Left ventricle myocardium superior (tissue), 1 donor: ENCODE measurements at places on chromosomes 6 and 20.

- no peak for DNase-seq
Measured at GRCh38 chr20:51634257-51634656, 91.7 kb upstream of the NFATC2 start.

DNA sequence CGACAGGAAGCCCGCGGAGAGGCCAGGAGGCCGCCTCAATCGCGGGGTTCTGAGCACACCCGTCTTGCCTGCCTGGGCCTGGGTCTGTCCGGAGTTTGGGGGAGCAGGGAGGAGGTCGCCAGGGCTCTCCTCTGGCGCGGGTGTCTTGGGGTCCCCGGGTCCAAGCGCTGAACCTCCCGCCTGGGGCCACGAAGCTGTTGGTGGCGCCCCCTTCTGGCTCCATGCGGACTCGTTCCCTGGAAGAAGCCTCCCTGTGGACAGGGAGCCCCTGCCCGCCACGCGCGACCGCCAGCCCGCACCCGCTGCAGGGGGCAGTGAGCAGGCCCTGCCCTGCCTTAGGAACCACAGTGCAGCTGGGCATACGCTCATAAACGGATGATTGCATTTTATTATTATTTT, 44.7 kb downstream of the MCUR1 start:
- DNase-seq, result no peak

GRCh38 chr20:48879612-48880245, 41.8 kb upstream of the ARFGEF2 start:
- DNase-seq, result peak; percentile 44

- DNase-seq, result no peak
Measured at GRCh38 chr6:98384801-98385200, 449.6 kb upstream of the POU3F2 start.

DNA sequence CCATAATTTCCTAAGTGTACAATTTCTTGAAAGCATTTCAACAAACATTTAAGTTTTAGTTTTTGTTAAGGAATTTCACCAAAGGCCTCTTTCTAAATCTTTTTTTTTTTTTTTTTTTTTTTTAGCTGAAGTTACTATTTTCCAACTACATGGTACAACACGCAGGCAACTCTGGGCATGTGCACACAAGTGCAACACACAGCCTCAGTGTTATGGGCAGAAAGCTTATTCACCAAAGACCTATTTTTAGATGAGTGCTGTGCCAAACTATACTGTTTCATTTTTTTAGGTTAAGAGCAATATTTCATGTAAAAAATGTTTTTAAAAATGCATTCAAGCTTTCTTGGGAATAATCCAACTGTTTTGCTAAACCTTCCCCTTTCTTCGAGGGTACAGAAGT, 42.0 kb upstream of the MAP3K4 start:
- no peak for DNase-seq

DNA sequence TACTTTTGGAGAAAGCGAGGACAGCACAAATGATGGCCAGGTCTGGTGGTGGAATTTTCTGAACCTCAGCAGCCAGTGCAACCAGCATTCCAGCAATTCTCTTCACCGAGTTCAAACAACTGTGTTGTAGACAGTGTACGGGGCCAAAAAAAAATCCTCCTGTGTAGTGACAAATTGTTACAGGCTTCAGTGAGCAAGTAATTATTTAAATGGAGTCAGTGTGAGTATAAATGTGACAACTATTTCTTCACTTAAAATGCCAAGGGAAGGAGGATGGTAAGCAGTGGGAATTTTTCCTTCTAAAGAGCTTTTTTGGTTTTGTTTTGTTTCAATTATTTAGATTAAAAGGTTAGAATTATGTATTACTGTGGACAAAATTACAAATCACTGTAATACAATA, 154.1 kb downstream of the TMEM242 start:
- no peak for DNase-seq

DNA sequence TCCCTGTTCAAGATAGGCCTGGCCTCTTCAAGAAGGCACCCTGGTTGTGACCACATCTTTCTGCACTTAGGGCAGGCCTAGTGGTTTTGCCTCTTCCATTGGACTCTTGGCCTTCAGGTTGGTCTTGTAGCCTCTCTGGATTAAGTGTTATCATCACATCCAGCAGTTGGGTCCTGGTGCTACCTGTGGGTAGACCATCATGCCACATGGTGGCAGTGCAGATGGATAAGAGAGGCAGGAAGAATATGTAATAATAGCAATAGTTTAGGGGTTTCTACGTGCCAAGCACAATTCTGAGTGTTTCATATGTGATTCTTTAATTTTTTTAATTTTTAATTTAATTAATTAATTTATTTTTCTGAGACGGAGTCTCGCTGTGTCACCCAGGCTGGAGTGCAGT, 28.5 kb upstream of the SNRPB2 start:
- no peak for DNase-seq

- no peak for DNase-seq
Measured at GRCh38 chr6:169099411-169100202, 154.0 kb downstream of the THBS2 start.

DNA sequence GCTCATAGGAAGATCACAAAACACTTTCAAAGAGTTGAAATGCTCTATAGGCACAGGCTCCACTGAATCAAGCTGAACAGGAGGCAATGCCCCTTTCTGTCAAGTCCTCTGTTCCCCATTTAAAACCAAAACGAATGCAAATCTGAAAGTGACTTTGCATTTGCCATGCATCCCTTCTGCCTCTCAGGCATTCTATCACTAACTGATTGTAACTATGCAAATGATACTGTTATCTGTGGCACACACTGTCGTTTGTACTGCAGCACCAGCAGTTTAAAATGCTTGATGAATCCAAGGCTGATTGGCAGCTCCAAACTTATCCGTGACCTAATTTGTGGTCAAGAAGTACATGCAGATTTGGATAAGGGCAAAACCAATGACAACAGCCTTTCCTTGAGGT, 1067.5 kb upstream of the MAP3K7 start:
- DNase-seq, result no peak

DNA sequence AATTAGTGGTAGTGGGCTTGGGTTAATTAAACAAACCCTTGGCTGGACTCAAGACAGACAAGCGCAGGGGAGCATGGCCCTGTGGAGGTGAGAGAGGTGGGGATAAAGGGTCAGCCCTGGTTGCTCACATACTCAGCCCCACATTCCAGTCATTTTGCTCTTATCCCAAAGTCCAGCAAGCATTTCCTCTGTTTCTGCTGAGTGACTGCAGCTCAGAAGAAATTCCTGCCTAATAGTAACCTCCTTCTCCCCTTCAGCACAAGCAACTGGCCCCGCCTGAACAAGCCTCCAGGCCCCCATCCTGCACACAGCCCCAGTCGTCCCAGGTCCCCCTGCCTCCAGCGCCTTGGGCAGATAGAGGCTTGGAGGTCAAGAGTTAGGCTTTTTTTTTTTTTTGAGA, 3.6 kb upstream of the TFEB start:
- peak; percentile 9 for DNase-seq

DNA sequence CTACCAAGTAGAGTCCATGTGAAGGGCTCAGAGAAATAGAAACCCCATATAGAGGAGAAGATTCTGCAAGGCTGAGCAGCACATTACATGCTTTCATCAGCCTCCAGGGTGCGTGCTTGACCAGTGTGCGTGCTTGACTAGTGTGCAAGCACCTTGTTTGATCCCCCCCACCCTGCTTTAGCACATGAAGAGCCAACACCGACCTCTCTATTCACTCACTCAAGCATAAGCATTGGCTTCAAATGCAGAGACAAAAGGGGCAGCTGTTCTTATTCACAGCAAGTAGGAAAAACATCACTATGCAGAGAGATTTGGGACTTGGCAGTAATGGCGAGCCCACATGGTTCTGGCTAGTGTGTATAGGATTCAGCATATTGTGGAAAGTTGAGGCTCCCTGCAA, 278.7 kb upstream of the RNF217 start:
- DNase-seq, result no peak

- no peak for DNase-seq
Measured at GRCh38 chr6:159249752-159250151, 80.6 kb downstream of the FNDC1 start.

DNA sequence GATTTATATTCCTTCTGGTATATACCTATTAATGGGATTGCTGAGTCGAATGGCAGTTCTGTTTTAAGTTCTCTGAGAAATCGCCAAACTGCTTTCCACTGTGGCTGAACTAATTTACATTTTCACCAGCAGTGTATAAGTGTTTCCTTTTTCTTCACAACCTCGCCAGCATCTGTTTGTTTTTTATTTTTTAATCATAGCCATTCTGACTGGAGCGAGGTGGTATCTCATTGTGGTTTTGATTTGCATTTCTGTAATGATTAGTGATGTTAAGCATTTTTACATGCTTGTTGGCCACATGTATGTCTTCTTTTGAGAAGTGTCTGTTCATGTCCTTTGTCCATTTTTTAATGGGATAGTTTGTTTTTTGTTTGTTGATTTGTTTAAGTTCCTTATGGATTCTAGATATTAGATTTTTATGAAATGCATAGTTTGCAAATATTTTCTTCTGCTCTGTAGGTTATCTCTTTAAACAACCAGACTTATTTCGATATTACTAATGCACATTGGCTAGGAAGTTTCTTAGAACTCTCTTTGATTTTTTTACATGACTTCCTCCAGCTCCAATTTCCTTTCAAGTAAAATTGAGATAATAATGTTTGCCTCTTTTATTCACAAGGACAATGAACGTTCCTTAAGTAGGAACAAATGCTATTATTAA, 12.2 kb upstream of the VNN1 start:
- DNase-seq, result no peak

DNA sequence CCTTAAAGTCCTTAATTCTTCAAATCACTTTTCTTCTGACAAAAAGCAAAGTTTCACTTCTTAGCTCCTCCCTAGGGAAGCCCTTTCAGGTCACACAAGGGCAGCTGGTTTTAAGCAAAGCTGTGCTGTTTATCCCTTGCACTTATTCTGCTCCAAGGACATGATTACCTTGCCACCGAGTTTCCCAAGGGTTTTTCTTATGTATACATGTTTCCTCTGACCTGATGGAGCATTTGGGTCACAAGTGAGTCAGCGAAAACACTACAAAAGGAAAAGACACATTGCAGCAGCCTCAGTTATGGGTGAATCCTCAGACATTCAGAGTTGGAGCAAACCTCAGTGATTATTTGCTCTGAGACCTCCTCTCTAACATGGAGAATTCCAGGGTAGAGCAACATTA, 26.6 kb upstream of the ILRUN start:
- DNase-seq, result no peak

- DNase-seq, result no peak
Measured at GRCh38 chr6:6711031-6711785, 122.7 kb downstream of the LY86 start.

GRCh38 chr20:48259456-48259855, 474.2 kb upstream of the SULF2 start:
- no peak for DNase-seq

GRCh38 chr6:24996269-24996836, 60.6 kb upstream of the RIPOR2 start:
- DNase-seq, result no peak

DNA sequence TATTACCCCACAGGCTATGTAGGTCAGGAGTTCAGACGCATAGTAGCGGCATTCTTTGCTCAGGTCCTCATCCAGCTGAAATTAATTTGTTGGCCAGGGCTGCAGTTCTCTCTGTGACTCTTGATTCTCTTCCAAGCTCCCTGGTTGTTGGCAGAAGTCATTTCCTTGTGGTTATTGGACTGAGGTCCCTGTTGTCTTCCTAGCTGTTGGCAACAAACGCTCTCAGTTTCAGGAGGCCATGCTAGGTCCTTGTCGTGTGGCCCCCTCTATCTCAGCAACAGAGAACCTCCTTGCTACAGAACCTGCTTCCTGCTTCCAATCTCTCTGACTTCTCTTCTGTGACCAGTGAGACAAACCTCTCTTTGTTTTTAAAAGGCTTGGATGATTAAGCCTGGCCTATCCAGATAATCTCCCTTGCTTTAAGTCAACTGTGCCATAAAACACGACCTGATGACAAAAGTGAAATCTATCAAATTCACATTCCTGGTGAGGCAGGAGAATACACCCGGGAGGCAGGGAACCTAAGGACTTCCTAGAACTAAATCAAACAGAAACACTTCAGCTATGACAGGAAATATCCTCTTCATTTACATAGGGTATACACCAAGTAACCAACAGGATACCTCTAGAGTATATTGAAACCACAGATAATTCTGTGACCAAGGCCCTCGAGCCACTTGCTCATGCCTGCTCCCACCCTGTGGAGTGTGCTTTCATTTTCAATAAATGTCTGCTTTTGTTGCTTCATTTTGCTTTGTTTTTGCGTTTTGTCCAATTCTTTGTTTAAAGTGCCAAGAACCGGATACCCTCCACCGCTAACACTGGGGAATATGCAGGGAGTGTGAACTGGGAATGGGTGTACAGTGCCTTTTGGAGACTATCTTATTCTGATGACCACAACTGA, 196.0 kb downstream of the BTBD3 start:
- DNase-seq, result peak; percentile 24

DNA sequence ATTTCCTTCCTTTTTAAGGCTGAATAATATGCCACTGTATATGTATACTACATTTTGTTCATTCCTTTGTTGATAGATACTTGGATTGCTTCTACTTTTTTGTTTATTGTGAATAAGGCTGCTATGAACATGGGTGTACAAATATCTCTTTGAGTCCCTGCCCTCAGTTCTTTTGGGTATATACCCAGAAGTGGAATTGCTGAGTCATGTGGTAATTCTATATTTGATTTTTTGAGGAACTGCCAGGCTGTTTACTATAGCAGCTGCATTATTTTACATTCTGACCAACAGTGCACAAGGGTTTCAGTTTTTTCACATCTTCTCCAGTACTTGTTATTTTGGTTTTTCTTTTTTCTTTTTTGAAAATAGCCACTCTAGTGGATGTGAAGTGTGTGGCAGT, 34.1 kb downstream of the CDS2 start:
- DNase-seq, result no peak

DNA sequence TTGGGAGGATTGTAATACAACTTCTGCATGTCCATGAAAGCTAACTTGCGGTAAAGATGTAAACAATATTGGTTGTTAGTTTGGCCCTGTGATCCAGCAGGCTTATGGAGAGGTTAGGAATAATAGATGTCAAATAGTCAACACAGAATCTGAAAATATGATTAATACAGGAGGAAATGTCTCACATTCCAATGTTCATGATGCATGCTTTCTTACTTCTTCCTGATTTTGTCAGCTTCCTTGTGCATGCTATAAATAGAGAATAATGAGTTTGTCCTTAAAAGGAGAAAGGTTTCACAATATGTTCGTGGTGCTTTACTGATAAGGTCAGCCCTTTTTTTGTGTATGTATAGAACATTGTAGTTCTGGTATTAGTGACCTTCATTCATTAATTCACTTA, 136.7 kb downstream of the MMUT start:
- no peak for DNase-seq

- DNase-seq, result no peak
Measured at GRCh38 chr20:60096166-60096565, 137.9 kb downstream of the CDH26 start.
